Right renal cortex interstitium (tissue), 3 donors: ENCODE measurements at places on chromosomes 4 and X. TPM values are rescaled to one million over a fixed set of nuclear protein-coding genes. Genes with fewer than 3 reads are reported as not detected.

DNA sequence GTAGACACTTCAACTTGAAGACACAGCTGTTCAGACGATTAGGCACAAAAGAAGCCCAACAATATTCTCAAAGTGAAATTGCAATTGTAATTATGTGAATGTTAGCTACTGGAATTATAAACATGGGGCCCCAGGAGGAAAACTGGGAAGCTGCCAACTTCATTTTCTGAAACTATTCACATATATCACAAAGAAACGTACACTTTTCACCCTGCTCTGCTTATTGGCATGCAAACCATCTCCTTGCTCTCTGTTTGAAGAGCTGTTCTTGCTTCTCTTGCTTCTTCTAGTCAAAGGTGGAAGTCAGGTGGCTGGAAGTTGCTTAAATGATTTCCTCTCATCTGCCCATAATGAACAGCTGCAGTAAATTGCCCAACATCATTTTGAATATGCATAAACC lies 320.1 kb downstream of the CFAP299 start:
- no peak for DNase-seq

SCRG1 gene
- polyA plus RNA-seq: 0.28 TPM

DNA sequence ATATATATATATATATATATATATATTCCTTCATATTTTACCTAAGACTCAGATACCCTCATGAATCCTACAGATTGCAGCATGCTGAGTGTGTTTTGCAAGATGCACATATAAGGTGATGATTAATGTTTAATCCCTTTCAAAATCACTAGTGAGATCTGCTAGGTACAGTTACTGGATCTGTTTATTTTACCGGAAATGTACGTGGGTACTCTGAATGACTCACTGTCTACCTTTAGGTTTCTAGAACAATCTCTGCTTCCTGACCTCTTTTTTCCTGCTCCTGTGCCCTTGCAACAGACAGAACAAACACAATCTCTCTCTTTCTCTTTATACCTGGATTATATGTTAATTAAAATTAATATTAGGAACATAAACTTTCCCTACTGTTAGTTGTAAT lies 379.6 kb downstream of the FAM133A start:
- DNase-seq: no peak

DNA sequence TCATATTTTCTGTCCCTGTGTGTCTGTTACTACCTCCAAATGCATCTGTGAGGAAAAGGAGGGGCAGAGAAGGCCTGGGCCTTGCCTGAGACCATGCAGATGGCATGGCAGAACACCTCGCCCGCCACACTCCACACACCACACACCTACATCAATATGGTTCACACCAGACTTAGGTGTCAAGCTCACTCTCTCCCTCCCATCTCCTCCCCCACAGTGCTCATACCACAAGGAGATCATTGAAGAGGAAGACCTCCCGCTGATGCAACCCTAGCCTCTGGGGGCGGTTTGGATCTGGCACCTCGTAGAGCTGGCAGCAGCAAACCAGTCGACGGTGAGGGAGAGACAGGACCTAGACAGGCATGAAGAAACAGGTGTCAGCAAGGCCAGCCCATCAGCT lies 16.6 kb upstream of the KDM5C start:
- DNase-seq: no peak

HS3ST1 gene
- polyA plus RNA-seq: 0.93 TPM

MAGEE2 gene
- polyA plus RNA-seq: 0.47 TPM

DNA sequence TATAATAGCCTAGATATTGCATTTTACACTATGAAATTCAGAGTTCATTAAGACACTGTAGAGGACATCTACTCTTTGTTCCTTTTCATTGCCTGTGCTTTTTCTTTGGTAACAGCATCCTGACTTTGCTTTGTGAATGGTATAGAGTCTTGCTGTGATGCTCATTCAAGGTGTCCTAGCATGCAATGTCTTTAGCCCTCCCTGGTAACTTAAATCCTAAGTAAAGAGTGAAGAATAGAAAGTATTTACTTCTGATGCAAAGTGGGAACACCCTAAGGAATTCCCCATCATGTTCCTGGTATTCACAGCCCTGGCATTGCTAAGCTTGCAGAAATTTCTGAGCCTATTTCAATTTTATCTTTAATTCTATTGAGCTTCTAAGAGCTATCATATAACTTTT lies 400.1 kb downstream of the FAT4 start:
- DNase-seq: no peak

SSR4 gene
- 160 TPM for polyA plus RNA-seq
